ENCODE measurements at places on chromosomes 13 and 19.

- DNase-seq: no peak
Measured at GRCh38 chr13:44921246-44921877, 67.9 kb downstream of the NUFIP1 start.

DNA sequence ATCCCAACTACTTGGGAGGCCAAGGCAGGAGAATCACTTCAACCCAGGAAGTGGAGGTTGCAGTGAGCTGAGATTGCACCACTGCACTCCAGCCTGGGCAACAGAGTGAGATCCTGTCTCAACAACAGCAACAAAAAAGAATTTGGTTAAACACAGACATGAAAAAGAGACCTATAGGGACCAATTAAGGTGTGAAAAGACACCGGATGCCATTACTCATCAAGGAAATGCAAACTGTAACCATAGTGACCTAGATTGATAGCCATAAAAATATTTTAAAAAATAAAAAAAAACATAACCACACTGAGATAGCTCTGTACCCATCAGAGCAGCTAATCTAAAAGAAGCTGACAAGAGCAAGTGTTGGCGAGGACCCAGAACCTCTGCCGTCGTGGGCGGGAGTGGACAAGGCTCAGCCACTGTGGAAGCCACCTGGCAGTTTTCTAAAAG is 37.1 kb upstream of the ISYNA1 start:
- DNase-seq: no peak

GRCh38 chr19:3768748-3769099 is 3.3 kb downstream of the RAX2 start:
- DNase-seq: no peak

- DNase-seq: no peak
Measured at GRCh38 chr13:113833111-113833830, 30.6 kb downstream of the GAS6 start.

- no peak for DNase-seq
Measured at GRCh38 chr19:27765397-27765796, 1447.6 kb downstream of the UQCRFS1 start.

DNA sequence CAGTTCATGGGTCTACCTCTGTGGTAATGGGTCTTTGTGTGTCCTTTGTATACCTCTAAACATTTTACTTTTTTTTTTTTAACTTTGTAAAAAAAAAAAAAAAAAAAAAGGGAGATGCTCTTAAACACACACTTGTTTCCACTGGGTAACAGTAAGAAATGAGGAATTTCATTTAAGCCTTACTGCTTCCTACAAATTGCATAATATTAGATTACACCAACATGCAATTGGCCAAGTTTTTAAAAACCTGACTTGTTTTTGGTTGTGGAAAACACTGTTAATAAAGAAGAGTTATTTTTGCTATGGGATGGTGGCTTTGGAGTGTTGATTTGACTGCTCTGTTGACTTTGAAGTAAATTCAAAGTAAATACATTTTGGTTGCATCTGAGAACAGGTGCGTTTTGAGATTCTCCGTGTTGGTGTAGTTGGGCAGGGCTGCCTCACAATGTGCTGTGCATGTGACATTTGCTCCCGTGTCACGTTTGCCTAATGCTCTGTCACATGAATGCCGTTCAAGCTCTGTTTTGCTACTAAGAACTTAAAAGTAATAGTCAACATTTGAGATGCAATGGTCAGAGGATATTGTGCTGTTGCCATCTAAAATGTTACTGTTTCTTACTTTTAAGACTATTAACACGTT is 202.4 kb downstream of the LMO7 start:
- no peak for DNase-seq

GRCh38 chr19:45439569-45440258 is 16.0 kb upstream of the ERCC1 start:
- peak; percentile 84 for DNase-seq

DNA sequence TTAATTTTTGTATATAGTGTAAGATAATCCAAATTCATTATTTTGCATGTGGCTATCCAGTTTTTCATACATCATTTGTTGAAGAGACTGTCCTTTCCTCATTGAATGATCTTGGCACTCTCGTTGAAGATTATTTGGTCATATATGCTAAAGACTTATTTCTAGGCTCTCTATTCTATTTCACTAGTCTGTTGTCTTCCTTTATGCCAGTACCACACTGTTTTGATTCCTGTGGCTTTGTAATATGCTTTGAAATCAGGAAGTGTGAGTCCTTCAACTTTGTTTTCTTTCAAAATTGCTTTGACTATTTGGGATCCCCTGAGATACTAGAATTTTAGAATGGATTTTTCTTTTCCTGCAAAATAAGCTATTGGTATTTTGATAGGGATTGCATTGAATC is 24.5 kb downstream of the FNDC3A start:
- DNase-seq: no peak

DNA sequence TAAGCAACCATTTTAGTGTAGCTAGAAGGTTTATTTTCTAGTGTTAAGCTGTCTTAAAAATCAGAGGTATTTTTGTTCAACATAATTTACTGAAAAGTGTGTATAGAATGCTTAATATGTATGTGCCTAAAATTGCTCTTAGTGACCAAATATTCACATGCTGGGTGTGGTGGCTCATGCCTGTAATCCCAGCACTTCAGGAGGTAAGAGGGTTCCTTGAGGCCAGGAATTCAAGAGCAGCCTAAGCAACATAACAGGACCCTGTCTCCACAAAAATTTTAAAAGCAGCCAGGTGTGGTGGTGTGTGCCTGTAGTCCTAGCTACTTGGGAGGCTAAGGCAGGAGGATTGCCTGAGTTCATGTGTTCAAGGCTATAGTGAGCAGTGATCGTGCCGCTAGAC is 120.9 kb upstream of the FRY start:
- no peak for DNase-seq

GRCh38 chr19:6730153-6730804 is 7.1 kb downstream of the GPR108 start:
- peak; percentile 57 for DNase-seq

- DNase-seq: no peak
Measured at GRCh38 chr13:19606152-19606551, 27.3 kb upstream of the MPHOSPH8 start.

GRCh38 chr19:6963937-6964336 is 57.3 kb downstream of the MBD3L2B start:
- DNase-seq: peak; percentile 52

DNA sequence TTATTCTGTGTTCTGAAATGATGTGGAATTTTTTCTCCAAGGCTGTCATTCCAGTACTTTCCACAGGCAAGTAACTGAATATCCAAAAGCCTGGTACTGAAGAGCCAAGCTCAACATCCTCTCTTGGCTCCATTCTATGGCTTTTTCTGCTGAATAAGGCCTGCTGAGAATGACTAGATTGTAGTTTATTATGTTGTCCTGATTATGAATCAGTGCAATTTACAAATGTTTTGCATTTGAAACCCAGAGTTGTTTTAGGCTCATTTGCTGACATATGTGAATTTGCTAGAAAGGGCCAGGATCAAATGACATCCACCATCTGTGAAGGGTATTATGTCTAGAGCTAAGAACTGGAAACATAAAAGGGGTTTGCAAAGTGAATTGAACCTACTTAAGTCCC is 596.6 kb downstream of the KCTD12 start:
- DNase-seq: no peak

GRCh38 chr13:50910485-50910805 is 854 bp downstream of the RNASEH2B start:
- no peak for DNase-seq

- DNase-seq: no peak
Measured at GRCh38 chr13:76512721-76513145, 373.5 kb downstream of the KCTD12 start.

- DNase-seq: peak; percentile 46
Measured at GRCh38 chr19:13597640-13598039, 91.4 kb upstream of the CACNA1A start.

DNA sequence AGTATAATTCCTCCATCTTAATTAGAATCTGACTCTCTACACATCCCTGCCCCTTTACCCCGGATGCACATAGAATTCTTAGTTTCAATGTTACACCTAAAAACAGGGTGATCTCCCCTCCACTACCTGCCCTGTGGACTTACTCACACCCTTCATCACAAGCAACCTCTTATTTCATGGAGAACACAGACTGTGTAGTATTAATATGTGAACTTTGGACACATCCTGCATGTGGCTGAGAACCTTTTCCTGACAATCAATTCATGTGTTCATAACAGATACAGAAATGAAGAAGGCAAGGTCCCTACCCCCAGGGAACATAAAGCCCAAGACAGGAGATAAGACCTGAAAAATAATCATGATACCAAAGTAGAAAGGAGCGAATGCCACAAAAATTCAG is 11.8 kb downstream of the CEACAM6 start:
- no peak for DNase-seq

- DNase-seq: no peak
Measured at GRCh38 chr19:30066781-30067759, 125.0 kb downstream of the URI1 start.

GRCh38 chr13:27138457-27139093 is 33.0 kb downstream of the USP12 start:
- DNase-seq: no peak

- DNase-seq: no peak
Measured at GRCh38 chr13:43232144-43232872, 208.9 kb downstream of the DNAJC15 start.

GRCh38 chr13:113989585-113990300 is 15.9 kb upstream of the C13orf46 start:
- DNase-seq: no peak

- DNase-seq: no peak
Measured at GRCh38 chr19:38028913-38029510, 122.0 kb downstream of the SIPA1L3 start.

DNA sequence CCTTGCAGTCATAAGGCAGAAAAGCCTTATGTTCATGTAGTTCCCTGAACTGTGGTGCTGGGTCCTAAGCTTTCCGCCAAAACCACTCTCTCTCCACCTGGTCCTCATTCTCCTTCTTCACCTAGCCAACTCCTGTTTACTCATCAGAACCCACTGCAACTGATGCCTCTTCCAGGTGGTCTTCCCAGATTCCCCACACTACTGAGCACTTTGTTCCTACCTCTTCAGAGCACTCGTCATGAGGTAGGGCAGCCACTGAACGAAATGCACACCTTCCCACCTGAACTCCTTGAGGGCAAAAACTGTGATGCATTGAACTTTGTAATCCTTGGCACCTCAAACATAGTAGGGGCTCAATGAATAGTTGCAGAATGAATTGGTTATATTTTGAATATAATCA is 100.4 kb downstream of the DOCK9 start:
- DNase-seq: no peak

DNA sequence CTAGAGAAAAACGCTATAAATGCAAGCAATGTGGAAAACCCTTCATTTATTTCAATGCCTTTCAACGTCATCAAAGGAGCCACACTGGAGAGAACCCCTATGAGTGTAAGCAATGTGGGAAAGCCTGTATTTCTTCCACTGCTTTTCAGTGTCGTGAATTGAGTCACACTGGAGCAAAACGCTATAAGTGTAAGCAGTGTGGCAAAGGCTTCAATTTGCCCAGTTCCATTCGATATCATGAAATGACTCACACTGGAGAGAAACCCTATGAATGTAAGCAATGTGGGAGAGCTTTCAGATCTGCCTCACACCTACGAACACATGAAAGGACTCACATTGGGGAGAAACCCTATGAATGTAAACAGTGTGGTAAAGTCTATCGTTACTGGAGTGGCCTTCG is 27.4 kb downstream of the ZNF20 start:
- DNase-seq: no peak

GRCh38 chr19:42467183-42467760 is 24.5 kb upstream of the CXCL17 start:
- no peak for DNase-seq

GRCh38 chr13:112894423-112894672 is 74.7 kb upstream of the MCF2L start:
- DNase-seq: no peak

- DNase-seq: no peak
Measured at GRCh38 chr13:41053384-41053826, 7.9 kb upstream of the WBP4 start.

DNA sequence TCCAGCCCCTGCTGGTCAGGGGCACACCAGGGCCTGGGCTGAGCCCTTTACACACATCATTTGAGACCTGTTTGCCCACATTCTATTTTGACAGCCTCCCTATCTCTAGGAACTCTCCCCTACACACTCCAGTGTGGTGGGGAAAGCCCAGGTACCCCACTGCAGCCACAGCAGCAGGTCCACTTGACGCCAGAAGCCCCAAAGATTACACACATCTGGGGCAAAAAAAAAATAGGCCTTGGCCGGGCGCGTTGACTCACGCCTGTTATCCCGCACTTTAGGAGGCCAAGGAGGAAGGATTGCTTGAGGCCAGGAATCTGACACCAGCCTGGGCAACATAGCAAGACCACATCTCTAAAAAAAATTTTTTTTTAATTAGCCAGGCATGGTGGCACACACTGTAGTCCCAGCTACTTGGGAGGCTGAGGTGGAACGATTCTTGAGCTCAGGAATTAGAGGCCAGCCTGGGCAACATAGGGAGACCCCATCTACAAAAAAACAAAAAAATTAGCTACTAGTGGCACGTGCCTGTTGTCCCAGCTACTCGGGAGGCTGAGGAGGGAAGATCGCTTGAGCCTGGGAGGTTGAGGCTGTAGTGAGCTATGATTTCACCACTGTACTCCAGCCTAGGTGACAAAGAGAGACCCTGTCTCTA is 18.0 kb upstream of the CD22 start:
- no peak for DNase-seq

All from activated naive CD4-positive, alpha-beta T cell treated with anti-CD3 and anti-CD28 coated beads, Interleukin-2, amount 50 U/mL, for 16 hours (primary cell).